ENCODE measurements at places on chromosomes 7 and 10.

DNA sequence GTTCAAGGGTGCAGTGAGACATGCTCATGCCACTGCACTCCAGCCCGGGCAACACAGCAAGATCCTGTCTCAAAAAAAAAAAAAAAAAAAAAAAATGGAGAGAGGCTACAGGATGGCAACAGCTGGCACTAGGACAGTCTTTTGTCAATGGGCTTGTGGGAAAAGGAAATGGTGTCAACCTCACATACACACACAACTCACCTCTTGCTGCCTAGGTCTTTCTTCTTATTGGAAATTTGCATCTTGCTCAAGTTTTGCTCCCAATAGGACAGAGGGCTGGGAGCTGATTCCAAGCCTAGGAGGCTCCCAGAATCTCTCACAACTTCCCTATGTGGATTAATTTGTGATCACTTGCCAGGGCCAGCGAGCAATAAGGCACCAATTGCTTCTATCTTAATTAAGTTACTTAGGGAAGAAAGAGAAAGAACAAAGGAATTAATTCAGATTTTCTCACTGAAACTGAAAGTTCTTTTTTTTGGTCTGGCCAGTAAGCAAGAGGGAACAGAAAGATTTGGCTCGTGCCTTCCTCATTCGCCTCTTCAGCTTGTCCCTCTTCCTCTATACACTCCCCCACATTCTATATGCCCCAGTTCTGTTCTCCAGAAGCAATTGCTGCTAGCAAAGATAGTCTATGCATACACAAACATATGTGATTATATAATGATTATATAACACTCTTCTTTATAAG lies 33.8 kb downstream of the MAP3K8 start:
- peak; percentile 9 for DNase-seq

DNA sequence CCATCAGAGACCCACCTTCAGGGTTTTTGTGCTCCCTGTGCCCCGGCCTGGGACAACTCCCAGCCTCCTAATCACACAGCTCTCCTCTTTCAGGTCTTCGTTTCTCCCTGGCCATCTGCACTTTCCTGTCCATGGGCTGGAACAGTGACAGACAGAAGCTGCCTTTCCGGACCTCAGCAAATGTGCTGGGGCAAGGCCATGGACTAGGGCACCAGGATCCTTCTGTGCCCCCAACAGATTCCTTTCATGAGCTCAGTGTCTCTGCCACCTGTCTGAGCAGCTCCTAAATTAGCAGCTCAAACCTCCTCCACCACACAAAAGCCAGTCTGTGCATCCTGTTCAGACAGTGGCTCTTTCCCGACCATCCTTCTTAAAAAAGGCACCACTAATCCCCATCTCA lies 41.9 kb upstream of the FRMD4A start:
- DNase-seq: no peak

DNA sequence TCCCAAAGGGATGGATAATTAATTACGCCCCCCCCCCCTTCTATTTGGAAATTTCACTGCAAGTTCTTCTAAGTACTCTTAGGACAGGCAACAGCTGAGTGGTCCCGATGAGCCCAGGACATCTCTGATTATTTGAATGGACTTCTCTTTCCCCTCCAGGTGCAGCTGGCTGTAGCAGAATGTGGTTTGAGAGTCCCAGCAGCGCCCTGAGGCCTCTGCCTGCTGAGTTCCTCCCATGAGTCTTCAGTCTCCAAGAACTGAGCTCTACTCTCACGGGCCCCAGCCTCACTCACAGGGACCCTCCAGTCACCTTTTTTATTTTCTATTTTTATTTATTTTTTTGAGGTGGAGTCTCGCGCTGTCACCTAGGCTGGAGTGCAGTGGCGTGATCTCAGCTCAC lies 63.6 kb upstream of the SFMBT2 start:
- no peak for DNase-seq

DNA sequence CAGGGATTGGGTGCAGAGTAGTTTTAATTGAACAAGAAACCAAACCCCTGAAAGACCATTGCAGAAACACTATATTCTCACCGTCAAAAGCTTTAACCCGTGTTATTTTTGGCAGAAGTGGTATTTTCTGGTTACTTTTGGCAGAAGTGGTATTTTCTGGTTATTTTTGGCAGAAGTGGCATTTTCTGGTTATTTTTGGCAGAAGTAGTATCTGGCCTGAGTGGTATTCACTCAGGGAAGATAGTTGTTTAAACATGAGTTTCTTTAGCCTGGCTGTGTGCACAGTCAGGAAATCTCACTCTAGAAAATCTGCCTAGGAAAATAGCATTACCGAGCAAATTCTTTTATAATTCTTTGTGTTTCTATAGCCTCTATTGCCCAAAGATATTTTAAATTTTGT lies 322.7 kb downstream of the GFRA1 start:
- DNase-seq: no peak

DNA sequence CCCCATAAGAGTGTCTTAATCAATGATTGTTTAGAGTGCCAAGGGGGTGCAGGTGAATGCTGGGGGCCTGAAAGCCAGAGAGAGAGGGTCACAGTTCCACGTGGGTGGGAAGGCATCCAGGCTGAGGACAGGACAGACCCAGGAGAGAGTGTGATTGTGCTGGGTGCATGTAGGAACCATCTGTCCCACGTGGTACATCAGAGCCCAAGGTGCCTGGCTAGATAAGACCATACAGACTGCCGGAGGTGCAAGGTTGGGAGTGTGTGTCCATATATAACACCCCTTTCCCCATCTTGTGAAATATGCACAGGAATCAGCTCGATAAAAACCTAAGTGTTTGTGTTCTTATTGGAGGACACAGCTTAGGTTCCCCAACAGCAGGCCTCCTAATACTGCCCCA lies 85.5 kb downstream of the WIPF3 start:
- no peak for DNase-seq

All from islet precursor cell (in vitro differentiated cells).